ENCODE measurements at places on chromosomes 4 and X.

GRCh38 chr4:81652069-81652478 lies 180.4 kb upstream of the RASGEF1B start:
- DNase-seq = no peak

- DNase-seq = no peak
Observed at GRCh38 chrX:1528884-1529203, 8.1 kb downstream of the P2RY8 start.

DNA sequence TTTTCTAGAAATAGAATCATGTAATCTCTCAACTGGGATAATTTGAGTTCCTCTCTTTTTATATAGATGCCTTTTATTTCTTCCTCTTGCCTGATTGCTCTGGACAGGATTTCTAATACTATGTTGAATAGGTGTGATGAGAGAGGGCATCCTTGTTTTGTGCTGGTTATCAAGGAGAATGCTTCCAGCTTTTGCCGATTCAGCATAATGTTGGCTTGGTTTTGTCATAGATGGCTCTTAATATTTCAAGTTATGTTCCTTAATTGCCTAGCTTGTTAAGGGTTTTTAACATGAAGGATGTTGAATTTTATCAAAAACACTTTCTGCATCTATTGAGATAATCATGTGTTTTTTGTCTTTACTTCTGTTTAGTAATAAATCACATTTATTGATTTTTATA lies 58.7 kb downstream of the TMEM47 start:
- DNase-seq = no peak

DNA sequence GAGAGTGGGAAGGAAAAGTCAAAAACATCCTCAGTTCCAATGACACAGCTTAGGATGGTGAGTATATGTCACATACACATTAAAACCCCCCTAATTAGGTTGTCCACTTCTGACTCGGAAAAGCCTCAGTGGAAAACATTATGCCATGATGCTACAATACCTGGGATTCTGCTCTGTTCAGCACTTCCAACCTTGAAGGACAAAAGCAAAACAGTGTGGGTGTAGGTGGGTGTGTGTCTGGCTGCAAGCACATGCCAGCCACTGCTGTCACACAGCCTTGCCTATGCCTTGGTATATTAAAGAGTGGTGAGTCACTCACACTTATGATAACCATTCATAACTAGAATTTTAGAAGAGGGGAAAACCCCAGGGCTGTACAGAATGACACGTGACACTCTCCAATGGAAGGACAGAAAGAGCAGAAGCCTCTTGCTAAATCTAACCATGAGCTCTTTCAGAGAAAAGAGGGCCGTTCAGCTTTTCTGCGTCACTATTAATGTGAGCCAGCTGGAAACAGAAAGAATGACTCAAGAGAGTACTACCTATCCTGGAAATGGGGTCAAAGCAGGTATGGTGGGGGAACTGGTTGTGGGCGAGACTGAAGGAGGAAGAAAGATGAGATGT lies 159.6 kb downstream of the TET2 start:
- DNase-seq = no peak

DNA sequence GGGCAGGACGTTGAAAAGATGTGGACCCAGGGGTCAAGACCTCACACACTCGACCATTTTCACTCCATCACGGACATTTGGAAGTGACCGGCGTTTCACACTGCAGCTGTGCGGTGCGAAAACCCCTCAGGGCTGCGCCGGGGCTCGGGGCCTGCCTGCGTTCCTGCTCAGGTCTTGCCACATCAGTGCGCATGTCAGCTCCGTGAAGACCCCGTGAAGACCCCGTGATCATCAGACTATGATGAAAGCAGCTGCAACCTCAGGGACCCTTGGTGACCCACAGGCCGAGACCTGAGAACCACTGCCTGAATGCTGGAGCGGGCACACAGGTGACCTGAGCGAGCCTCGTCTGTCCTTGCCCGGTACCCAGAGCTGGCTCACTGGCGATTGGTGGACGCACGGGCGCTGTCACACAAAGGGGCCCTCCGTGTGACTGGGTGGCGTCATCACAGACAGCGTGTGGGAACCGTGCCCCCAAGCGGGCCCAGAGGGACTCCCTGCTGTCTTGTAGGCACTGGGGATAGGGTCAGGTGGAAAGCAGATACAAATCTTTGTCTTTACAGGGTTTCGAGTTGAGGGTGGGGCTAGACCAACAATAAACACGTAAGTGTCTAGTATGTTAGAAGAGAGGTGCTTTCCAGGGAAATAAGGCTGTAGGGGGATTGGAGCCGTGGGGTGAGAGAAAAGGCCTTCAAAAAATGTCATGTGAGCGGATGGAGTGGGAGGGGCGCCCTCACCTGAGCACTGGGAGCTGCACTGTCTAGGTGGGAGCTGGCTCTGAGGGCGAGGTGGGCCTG lies 12.7 kb downstream of the MSANTD1 start:
- DNase-seq = peak; percentile 12

GRCh38 chr4:188091-188490 lies 63.8 kb downstream of the ZNF718 start:
- no peak for DNase-seq

- DNase-seq = no peak
Observed at GRCh38 chr4:127209580-127210095, 423.1 kb upstream of the INTU start.

GRCh38 chr4:8540072-8540471 lies 40.1 kb upstream of the GPR78 start:
- DNase-seq = no peak

- peak; percentile 43 for DNase-seq
Observed at GRCh38 chr4:138174981-138175794, 67.0 kb downstream of the SLC7A11 start.

Measured in colonic mucosa (tissue), 4 donors.